ENCODE measurements at places on chromosomes 7 and 10.

DNA sequence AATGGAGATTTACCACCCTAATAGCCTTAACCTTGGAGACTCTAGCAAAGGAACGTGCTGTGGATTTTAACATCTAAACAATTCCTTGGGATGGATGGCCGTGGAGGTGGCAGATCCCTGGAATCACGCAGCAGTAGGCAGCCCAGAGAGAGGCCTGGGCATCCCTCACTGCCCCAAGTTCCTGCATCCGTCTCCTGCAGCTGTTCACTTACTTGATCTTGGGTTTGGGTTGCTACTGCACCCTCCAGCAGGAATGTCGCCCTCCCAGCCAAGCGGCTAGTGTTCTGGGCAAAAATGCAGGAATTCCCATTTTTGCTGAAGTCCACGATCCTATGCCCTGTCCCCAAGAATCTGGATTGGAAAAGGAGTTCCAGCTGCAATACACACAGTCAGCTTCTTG is 166.7 kb upstream of the SH2B2 start:
- no peak for DNase-seq

DNA sequence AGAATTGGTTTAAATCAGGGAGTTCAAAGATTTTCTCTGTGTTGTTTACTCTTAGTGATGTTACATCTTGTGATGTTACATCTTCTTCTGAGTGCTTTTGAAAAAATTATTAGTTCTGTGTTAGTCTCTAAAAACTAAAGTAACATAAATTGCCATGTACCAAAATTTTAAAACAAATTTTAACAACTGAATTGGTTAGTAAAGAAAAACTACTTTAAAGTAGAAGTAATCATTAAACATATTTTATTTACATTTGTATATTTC is 5.2 kb upstream of the IGF2BP3 start:
- no peak for DNase-seq

GRCh38 chr7:151696721-151697514 is 177.2 kb upstream of the RHEB start:
- DNase-seq: no peak

- no peak for DNase-seq
Observed at GRCh38 chr10:33897291-33897752, 562.9 kb upstream of the NRP1 start.

DNA sequence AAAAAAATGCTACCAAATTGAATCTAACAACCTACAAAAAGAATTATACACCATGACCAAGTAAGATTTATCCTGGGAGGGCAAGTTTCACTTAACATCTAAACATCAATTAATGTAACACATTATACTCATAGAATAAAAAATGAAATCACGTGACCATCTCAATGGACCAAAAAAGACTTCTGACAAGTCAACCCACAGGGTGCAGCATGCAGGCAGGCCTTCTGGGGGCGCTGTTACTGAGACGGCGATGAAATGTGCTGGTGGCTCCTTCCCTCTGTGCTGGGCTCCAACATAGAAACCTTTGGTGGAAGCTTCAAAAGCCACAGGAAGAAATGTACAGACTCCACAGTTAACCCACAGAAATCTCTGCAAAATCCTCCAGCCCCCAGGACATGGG is 103.1 kb downstream of the INHBA start:
- DNase-seq: no peak

- no peak for DNase-seq
Observed at GRCh38 chr7:104174798-104175197, 33.0 kb downstream of the ORC5 start.

- DNase-seq: no peak
Observed at GRCh38 chr10:71625445-71626175, 94.0 kb downstream of the C10orf105 start.

GRCh38 chr10:7704071-7705016 is 1.2 kb downstream of the ITIH2 start:
- no peak for DNase-seq

- DNase-seq: no peak
Observed at GRCh38 chr7:105885387-105886111, 9.2 kb upstream of the ATXN7L1 start.

GRCh38 chr7:25989140-25989705 is 162.8 kb upstream of the NFE2L3 start:
- no peak for DNase-seq

DNA sequence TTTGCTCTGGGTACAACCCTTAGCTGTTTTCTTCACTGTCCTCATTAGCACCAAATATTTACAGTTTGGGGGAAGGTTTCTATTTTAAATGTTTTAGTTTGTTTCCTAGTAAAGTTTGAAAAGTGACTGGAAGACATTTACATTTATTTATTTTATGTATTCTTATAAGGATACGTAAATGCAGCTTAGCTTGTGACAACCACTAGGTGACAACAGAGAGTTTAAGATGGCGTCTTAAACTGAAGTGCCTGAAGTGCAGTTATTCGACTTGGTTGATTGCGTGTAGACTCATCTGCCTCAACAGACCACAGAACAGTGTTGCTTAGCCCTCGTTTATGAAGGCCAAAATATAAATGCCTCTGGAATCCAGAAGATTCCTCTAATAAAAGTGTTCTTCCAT is 378.2 kb upstream of the MYO3A start:
- DNase-seq: no peak

GRCh38 chr10:62437696-62438095 is 63.5 kb downstream of the ZNF365 start:
- no peak for DNase-seq

- DNase-seq: no peak
Observed at GRCh38 chr7:26658389-26659084, 205.9 kb downstream of the SKAP2 start.

- DNase-seq: no peak
Observed at GRCh38 chr10:127903789-127904188, 3.1 kb upstream of the PTPRE start.

Data from stimulated activated CD8-positive, alpha-beta memory T cell treated with anti-CD3 and anti-CD28 coated beads, Interleukin-7, amount 100 ng/mL, for 1 hour (primary cell).